T-helper 22 cell (primary cell): ENCODE measurements at places on chromosomes 16 and 17.

GRCh38 chr16:73071131-73071940, 23.4 kb upstream of the ZFHX3 start:
- no peak for DNase-seq

GRCh38 chr17:81513753-81514488, 1.3 kb upstream of the ACTG1 start:
- DNase-seq = no peak

DNA sequence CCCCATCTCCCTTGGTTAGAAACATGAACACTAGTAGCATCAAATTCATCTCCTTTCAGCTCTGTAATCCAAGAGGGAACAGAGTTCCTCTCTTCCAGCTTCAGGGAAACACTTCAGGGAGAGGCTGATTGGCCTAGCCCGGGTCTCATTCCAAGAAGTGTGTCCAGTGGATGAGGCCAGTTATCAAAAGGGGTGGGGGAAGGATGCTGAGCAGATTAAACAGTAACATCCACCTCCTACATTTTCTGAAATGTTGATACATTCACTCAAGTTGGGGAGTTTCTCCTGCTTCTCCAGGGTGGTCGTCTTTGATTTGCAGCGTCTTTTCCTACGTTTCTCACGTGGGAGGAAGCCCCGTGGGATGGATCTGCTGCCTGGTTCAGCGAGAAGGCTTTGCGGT, 62.9 kb upstream of the WSB1 start:
- DNase-seq = no peak

DNA sequence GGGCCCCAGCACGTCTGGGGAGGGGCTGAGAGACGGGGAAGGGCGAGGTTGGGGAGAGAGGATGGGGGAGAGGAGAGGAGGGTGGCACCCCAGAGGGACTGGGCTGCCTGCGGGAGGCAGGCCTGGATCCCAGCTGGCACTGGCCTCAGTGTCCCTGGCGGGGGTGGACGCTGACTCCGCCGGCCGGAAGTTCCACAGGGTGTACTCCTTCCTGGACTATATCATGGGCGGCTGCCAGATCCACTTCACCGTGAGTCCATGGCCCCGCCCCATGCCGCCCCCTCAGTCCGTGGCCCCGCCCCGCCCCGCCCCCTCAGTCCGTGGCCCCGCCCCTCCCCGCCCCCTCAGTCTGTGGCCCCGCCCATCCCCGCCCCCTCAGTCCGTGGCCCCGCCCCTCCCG, 11.3 kb downstream of the CPNE7 start:
- DNase-seq = no peak

DNA sequence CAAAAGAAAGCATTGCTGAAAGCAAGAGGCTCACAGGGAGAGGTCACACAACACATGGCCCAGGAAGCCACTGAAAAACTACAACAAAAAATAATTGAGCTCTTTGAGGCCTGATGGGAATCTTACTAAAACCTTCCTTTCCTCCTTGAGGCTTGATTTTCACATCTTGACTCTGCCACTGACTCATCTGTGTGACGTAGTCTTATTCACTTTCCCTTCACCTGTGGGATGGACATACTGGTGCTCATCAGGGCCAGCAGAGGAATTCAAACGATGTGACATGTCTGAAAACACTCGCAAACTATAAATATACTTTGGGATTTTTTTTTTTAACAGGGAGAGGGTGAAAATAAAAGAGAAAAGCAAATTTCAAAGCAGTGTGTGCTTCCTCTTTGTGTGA, 78.3 kb upstream of the ASIC2 start:
- DNase-seq = no peak

GRCh38 chr16:81843243-81843582, 64.1 kb downstream of the PLCG2 start:
- DNase-seq = no peak

DNA sequence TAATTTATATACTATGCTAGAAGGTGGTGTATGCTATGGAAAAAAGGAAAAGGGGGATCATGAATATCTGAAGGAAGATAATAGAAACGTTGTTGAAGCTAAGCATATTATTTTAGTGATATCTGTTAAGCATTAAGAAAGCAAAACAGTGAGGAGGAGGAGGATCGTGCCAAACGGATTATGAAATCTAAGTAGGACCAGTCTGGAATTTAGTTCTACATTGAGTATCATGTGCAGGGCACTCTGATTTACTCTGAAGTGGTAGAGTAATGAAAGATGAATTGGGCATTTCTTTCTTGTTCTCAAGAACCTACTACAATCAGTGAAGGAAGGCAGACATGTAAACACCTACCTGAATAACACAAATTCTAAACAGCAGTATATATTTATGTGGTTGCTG, 195.3 kb downstream of the CYB561 start:
- DNase-seq = no peak

GRCh38 chr17:28878158-28878910, 19.2 kb downstream of the FLOT2 start:
- no peak for DNase-seq

DNA sequence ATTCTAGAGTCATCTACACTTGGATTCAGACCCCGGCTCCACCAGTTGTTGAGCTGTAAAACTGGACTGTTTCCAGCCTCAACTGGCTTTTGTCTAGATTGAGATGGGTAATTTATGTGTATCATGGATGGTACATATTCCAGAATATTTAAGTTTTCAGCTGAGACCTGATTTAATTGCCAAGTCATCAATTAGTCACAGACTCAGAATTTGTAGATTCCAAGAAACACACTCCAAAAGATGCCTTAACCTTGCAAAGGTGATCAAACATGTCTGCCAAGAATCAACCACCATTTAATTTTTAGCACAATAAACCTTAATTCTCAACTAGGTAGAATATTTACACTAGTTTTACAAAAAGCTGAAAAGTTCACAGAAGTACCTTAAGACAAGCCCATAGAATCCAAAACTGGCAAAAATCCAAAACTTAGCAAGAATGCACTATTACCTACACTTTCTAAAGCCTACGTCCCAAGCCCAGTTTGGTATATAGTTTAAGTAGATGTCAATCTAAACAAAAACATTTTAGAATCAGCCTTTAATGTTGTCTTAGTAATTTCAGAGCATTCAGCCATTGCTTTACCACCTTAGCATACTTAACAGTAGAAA, 17.7 kb downstream of the SIAH1 start:
- DNase-seq = no peak

DNA sequence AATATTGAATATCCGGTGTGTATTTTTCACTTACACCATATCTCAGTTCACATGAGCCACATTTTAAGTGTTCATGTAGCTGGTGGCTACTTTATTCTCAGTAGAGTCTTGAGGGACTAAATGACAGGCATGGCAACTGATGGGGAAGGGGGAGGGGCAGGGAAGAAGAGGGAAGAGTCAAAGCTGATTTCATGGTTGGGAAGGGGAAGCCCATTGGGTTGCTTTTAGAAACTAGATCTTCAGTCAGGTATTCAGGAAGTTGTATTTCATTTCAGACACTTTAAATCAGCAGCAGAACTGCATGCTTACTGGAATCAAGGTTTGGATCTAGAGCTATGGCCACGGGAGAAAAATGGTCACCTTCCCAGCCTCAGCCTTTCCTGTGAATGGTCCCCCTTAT, 2.9 kb upstream of the WIPI1 start:
- no peak for DNase-seq

DNA sequence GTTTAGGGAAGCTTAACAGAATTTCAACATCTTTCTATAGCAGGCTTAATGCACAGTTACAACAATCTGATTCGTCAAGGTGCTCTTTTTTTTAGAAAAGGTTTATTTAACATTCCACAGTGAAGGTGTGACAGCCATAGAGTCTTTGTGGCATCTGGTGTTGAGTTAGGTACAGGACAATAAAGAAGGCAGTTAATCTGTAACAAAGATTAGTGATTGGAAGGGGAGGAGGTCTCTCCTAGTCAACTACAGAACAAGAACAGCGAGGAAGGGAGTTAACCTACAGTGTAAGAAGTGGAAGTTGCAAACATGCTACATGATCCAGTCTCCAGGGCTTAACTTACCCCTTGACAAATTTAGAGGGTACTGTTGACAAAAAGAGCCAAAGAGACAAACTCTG, 3.0 kb upstream of the ZDHHC7 start:
- no peak for DNase-seq

DNA sequence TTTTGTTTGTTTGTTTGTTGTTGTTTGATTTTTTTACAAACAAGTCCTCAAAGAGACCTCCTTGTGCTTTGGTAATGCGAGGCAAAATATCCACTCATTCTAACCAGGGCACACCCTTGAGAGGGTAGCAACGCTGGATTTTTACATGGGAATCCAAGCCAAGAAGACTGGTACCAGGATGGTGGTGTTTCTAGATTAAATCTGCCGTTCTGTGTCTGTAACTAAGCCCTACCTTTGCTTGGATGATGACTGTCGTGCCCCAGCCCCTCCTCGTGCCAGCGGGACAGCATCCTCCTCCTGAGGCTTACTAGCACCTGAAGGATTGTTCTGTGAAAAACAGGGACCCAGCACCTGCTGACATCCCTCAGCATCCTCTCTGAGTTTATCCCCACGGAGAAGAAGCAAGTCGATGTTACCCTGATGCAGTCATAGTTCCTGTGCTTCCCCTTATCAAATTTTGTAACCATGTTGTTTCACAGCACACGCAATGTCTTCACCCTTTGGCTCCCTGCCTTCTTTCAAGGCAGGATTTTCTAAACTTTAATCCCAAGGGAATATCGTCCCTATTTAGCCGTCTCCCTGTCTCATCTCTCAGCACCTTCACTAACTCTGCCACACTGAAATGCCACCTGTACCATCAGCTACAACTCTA, 5.1 kb upstream of the HSBP1 start:
- DNase-seq = no peak

- peak; percentile 6 for DNase-seq
Measured at GRCh38 chr16:53094013-53094630, 39.3 kb downstream of the CHD9 start.

- DNase-seq = no peak
Measured at GRCh38 chr16:85310868-85311585, 198.8 kb upstream of the CIBAR2 start.

GRCh38 chr17:76714822-76715495, 4.2 kb upstream of the MXRA7 start:
- peak; percentile 42 for DNase-seq

DNA sequence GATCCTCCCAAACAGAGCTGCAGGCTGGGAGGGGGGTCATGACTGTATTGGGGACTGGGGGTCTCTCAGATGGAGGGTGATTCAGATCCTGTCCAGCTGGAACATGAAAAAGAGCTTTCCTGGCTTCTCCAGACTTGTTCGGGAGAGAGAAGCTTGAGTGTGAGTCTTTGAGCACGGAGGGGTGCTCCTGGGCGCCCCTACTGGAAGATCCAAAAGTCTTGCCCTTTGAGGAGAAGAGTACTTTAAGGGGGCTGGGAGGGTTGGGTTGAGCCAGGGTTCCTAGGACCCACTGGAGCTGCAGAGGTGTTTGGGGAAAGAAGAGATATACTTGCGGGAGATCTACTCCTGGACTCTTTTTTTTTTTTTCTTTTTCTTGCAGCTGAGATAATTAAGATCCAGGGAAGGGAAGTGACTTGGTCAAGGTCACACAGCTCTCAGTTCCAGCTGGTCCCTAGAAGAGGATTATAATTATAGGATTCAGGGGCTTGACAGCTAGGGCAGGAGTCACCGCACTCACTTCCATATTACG, 8.4 kb downstream of the RARA start:
- DNase-seq = no peak

DNA sequence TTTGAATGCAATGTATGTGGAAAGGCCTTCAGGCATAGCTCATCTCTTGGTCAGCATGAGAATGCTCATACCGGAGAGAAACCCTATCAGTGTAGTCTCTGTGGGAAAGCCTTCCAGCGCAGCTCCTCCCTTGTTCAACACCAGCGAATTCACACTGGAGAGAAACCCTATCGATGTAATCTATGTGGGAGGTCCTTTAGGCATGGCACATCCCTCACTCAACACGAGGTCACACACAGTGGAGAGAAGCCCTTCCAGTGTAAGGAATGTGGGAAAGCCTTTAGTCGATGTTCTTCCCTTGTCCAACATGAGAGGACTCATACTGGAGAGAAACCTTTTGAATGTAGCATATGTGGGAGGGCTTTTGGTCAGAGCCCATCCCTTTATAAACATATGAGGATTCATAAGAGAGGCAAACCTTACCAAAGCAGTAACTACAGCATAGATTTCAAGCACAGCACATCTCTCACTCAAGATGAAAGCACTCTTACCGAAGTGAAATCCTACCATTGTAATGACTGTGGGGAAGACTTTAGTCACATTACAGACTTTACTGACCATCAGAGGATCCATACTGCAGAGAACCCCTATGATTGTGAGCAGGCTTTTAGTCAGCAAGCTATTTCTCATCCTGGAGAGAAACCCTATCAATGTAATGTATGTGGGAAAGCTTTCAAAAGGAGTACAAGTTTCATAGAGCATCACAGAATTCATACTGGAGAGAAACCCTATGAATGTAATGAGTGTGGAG, 24.7 kb downstream of the ZFP90 start:
- no peak for DNase-seq

DNA sequence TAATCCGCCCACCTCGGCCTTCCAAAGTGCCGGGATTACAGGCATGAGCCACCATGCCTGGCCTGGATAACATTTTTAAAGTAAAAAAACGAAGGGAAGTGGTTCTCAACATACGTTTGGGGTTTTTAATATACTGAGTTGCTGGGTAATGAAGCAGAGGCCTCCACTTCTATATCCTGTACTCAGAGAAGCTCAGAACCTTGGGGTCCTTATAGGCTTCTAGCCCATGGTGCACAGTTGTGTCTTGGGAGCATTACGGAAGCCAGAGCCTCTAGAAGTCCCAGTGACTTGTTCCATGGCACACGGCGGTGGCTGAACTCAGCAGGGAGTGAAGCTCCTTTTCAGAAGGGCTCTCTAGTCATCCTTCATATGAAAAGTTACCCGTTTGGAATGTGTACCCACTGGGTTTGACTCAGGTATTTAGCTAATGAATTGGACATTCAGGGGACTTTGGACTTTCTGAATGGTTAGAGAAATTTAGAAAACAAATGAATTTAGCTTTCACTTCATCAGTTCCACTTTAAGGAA, 67.0 kb downstream of the SEC14L1 start:
- no peak for DNase-seq

DNA sequence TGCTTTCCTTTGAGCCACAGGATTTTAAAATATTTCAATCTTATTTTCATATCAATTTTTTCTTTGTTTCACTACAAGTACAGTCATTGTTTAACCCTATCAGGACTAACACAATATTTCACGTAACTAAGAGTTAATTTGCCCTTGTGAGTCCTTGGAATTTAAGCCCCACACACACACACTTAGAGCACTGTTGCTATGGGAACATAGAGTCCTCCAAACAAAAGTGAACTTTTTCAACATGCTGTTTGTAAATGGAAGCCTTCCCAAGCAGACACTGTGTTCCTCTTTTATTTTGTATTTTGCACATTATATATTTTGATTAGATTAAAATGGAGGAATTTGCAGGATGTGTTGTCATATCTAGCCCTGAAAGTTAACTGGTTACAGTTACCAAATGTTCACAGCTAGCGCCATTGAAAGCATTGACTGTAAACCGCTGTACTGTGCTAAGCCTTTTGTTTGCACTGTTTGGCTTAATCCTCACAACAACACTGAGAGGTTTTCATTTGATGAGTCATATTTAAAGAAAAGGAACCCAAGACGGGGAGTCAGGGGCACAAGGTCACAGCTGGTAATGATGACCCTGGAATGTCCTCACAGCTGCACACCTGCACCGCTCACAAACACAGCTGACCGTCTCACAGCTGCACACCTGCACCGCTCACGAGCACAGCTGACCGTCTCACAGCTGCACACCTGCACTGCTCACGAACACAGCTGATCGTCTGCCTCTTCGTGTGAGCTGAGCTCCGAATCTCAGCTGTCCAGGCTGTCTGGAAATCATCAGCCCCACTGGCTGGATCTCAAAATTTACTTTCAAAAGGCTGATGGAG, 6.3 kb downstream of the HSBP1 start:
- no peak for DNase-seq

GRCh38 chr17:64968652-64969501, 49.6 kb upstream of the LRRC37A3 start:
- peak; percentile 34 for DNase-seq

- no peak for DNase-seq
Measured at GRCh38 chr16:57055671-57056070, 36.7 kb upstream of the CPNE2 start.
